Activated CD4-positive, alpha-beta T cell treated with anti-CD3 and anti-CD28 coated beads for 48 hours (primary cell): ENCODE measurements at places on chromosomes 1 and 21.

DNA sequence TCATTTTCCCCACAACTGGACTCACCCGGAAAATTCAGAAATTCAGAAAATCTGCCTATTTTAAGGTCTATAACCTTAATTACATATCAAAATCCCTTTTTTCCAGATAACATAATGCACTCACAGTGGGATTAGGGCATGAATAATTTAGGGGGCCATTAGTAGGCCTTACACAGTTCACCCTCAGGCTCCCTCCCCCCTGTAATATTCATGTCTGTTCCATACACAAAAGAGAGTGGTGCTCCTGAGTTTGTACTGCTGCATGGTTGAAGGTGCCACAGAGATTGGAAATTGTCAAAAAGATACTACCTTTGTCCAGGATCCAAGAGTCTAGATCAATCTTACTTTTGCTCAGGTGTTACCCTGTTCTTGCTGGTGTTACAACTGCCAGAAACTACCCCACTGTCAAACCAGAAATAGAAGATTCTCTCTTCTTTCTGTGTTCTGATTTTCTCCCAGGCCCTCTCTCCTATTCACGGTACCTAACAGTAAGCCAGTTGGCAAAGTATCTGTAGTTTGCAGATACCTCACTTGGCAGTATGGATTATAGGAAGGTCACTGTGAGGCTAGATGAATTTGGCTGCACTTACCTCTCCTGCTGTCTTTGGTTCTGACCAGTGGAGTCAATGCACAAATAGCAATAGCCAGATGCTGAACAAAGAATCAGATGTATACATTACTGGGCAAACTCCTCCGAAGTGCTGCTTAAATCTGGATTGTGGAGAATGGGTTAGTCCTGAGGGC, 53.2 kb downstream of the C1orf198 start:
- no peak for DNase-seq

DNA sequence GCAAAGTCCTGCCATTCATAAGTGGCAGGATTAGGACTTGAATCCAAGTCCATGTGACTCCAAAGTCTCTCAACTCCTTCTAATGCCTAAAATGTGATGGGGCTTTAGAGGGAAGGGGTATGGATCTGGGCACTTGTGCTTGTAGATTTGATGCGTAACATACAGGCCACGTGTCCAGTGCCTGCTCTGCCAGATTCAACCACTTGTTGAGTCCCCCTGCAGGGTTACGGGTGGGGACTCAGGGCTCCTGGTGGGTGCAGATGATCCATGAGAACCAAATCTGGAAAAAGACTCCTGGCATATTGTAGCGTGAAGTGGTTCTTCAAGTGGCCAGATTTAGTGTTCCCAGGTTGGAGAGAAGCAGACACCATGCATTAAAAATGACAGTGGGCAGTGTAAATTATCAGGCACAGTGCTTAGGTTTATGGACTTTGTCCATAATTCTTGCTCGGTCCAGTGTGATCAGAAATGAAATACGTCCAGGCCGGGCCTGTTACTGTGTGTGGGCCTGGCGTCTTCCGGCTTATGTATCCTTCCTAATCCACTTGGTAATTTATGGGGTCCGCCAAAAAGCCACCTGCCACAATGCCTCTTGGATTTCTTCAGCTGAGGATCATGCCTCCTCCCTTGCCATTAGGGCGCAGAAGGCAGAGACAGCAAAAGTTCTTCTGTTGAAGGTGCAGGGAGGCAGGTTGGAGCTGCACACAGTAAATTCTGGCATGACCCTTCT, 51.2 kb upstream of the LRP8 start:
- DNase-seq = no peak

DNA sequence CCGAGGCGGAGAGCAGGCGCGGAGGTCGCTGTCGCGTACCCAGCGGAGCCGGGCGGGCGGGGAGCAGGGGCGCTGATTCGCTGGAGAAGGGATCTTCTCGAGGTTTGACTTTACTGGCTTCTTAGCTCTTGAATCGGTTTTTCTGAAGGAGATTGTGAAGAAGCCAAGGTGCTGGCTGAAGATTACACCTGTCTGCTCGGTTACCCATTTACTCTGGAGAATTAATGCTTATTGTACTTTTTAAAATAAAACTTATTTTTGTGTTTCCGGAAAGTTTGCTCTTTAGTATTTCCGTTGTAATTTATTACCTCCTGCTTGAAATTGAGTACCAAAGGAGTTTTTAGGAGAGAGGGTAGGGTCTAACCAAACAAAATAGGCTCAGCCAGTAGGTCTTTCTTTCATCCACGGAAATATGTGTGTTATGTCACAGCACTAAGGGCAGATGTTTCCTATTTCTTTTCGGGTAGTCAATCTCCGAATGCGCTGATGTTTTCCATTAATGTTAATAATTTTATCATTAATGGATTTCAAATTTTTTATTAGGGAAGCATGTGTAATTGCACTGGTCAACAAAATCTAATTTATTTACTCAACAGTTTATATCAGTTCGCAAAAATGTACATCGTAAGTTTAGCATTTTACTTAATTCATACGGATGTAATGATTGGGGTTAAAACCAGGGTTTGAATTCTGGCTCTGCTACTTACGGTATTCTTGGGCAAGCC, 510 bp upstream of the GNG5 start:
- DNase-seq = no peak

DNA sequence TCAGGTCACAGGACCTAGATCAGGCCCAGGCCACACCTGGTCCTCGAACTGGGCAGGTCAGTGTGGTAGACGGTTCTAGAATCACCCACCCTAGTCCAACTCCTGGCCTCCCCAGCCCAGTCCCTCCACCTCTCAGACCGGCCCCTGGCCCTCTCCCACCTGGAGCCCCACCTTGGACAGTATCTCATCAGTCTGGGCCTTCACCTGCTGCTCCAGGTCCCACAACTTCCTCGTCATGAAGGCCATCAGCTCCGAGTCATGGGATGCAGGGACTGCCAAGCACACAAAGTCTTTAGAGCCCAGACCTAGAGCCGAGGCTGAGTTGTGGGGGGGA, 8.7 kb downstream of the UBXN11 start:
- DNase-seq = no peak

GRCh38 chr21:15241997-15242736, 177.4 kb upstream of the NRIP1 start:
- DNase-seq = no peak

DNA sequence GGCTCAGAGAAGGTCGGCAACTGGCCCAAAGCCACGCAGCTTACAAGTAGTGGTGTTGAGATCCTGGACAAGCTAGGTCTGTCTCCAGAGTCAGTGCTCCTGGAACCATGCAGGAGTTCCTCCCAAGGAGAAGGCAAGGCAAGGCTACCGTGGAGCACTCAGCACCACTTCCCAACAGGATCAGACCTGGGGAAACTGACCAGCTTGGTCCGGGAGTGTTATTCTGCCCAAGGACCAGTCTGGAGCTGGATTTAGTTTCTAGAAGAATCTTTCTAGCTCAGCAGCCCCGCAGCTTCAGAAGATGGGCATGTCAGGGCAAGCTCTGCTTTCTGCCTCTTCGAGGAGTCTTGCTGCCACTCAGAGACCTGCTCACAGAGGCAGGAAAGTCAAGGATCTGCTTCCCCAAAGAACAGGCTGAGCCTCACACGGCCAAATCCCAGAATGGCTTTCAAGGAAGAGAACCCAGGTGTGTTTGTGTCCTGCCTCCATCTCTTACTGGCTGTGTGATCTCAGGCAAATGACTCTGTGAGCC, 302.8 kb downstream of the MATN1 start:
- DNase-seq = no peak

DNA sequence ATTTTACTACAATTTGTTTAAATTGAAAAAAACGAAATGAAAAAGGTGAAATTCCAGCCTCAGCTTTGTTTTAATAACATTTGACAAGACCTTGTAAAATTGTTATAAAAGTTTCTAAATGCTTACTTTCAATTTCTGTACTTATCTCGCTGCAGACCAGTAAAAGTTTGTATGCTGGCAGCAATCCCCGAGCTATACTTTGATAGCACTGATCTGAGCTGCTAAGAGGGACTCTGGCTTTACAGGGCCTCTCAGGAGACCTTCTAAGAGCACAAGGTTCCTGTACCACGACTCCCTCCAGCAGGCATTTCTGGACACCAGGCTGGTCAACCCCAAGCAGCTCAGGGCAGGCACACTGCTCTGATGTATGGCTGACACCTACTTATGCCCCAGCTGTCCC, 13.1 kb downstream of the STMN1 start:
- DNase-seq = no peak
